ENCODE measurements at places on chromosomes 7 and 10.

- DNase-seq = no peak
These were observed 68.8 kb downstream of the ITGB8 start for GRCh38 chr7:20399521-20399920.

DNA sequence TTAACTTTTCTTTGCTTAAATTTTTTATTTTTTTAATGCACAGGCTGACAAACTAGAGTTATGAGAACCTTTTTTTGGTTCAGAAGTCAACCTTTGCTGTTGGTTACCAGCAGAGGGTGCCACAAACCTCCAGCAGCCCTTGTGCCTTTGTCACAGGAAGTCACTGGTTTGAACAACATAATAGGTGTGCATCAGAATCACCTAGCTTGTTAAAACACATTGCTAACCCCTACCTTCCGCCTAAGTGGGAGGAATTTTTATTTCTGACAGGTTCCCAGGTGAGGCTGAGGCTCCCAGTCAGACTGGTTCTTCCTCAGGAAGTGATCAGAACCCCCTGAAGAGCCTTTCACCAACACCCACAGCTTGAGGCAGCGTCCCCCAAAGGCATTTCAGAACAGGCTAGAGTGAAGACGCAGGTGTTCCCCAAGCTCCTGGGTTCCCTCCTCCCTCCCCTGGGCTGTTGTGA, 22.6 kb upstream of the VDAC2 start:
- peak; percentile 40 for DNase-seq

GRCh38 chr10:124558339-124559321, 97.0 kb downstream of the LHPP start:
- DNase-seq = no peak

GRCh38 chr10:43471146-43471545, 34.2 kb downstream of the ZNF487 start:
- no peak for DNase-seq

- DNase-seq = no peak
These were observed 448.9 kb upstream of the FZD8 start for GRCh38 chr10:36091007-36091406.

Data from activated T-cell treated with anti-CD3 and anti-CD28 coated beads for 48 hours (primary cell).